Right hindlimb (tissue), 1 donor: ENCODE measurements at places on chromosomes 1 and 21.
A peak's percentile ranks its signal among the peaks of the same experiment; 100 is the strongest.

DNA sequence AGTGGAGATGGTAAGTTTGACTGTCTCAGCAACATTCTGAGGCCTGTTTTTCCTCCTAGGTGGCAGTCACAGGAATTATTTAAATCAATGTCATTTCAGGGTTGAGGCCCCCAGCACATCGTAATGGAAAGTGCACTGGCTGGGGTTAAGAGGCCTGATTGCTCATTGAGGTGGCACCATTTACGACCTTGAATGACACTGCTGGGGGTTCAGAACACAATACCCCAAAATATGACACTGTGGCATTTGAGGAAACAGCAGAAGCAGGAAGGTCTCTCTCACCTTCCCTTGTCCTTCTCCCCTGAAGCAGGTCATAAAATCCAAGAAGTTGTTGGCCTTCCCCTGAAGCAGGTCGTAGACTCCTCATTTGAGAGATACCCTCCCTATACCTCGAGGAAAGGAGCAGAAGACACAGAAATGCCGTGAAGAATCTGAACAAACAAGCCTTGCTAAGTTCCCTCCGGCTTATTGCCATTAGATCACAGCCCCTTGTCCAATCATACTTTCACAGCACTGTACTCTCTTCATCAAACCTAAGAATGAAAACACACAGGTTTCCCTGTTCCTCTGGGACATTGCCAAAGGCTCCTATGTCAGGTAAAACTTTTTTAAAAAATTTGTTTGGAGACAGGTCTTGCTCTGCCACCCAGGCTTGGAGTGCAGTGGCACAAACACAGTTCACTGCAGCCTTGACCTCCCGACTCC lies 71.3 kb downstream of the S1PR1 start:
- no peak for DNase-seq

- no peak for DNase-seq
These were observed 3.8 kb downstream of the CDK18 start for GRCh38 chr1:205508227-205508714.

GRCh38 chr1:181482001-181482430 lies 1.3 kb upstream of the CACNA1E start:
- DNase-seq = no peak

- DNase-seq = no peak
These were observed 6.2 kb upstream of the KIF1B start for GRCh38 chr1:10204003-10204642.

- DNase-seq = peak; percentile 71
These were observed 65.0 kb upstream of the FAM20B start for GRCh38 chr1:178960482-178961240.

DNA sequence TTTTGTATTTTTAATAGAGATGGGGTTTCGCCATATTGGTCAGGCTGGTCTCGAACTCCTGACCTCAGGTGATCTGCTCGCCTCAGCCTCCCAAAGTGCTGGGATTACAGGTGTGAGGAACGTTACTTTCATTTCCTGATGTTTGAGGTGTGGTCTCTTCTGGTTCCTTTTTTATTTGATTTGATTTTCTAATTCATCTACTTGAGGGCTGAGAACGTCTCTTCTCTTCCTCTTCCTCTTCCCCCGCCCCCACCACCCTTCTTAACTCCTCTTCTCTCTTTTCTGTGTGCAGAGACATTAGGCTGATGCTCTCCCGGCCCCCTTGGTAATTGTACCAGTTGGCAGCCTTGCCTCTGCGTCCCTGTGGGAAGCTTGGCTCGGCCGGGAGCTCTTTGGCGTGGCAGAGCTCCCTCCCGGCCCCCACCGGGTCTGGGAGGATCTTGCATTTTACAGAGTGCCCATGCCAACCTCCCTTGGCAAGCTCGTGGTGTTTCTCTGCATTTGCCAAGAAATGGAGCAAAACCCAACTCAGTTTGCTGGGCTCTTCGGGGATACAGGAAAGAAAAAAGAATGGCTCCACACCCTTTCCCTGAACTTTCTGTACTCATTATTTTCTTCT lies 19.9 kb downstream of the CRYAA start:
- DNase-seq = peak; percentile 61

DNA sequence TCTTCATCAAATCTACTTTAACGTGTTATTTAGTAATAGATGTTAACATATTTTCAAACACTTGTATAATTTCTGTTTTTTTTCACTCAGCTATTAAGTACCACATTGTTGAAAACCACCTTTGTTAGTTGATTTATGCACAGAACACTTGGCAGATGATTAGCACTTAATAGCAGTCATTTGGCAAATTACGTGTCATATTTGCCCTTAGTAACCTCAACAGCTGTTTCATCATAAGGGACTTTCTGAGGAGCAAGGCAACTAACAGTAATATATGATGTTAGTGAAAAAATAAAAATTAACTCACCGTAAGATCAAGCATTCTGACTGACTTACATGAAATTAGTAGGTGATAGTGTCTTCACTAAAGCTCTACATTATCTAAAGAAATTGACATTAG lies 186.4 kb downstream of the HMCN1 start:
- no peak for DNase-seq

GRCh38 chr1:37410815-37411214 lies 63.6 kb upstream of the ZC3H12A start:
- peak; percentile 38 for DNase-seq

DNA sequence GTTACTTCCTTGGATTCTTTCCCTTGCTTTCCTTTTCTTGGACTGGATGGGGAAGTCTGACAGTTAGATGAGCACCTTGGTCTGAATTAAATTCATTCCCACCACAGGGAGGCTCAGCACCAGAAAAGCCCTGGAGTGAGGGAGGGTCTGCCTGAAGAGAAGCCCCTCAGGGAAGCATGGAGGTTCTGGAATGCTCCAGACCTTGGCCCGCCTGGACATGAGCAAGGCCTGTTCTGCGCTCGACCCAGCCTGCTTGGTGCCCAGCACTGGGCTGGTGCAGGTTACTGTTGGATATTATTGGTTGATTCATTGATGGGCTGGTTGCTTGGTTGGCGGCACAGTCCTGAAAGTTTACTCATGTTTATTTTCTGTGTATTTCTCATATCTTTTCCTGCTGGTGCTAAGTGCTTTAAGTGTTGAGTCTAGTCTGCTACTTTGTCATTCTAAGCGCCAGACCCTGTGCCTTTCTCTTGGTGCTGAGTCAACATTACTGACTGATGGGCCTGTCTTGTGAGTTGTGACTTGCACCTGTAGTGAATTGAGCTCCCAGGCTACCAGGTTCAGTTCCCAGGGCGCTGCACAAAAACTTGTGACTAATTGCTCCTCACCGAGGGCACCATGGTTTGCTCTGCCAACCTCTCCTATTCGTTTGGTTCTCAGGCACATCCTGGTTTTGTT lies 538.5 kb downstream of the KIF26B start:
- DNase-seq = no peak

- no peak for DNase-seq
These were observed 69.2 kb downstream of the UBE4B start for GRCh38 chr1:10101929-10102328.

- no peak for DNase-seq
These were observed 1.3 kb downstream of the POGK start for GRCh38 chr1:166840309-166841274.

DNA sequence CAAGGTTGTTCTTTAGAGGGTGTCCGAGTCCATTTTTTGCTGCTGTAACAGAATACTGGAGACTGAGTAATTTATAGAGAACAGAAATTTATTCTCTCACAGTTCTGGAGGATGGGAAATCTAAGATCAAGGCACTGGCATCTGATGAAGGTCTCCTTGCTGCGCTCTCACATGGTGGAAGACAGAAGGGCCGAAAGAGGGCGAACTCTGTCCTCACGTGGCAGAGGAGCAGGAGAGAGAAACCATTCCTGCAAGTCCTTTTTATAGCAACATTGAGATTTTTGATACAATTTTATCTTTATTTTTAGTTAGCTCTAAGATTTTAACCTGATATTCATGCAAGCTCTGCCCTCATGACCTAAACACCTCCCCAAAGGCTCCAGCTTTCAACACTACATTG lies 48.3 kb downstream of the ATG4C start:
- DNase-seq = no peak

- peak; percentile 89 for DNase-seq
These were observed at the start of gene EXTL1 for GRCh38 chr1:26021647-26022403. TSS of gene EXTL1 (plus strand) at chr1:26021775. CDS start at chr1:26022647, 872 bp downstream.

GRCh38 chr1:2348346-2349325 lies 42.7 kb downstream of the MORN1 start:
- DNase-seq = no peak

- no peak for DNase-seq
These were observed 287.4 kb upstream of the RUNX1 start for GRCh38 chr21:35336534-35336933.

DNA sequence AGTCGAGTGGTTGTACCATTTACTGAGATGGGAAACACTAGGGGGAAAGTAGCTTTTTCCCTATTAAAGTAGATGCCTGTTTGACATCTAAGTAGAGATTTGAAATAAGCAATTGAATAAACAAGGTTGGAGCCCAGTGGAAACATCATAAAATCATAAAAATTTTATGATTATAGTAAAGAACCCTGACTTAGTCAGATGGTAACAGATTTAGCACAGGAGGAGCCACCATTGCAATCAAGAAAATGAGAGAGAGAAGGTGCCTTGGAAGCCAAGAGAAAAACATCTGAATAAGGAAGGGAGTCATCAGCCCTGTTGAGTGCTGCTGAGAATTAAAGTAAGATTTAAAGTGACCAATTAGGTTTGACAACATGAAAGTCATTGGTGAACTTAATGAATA lies 49.8 kb downstream of the SMG7 start:
- DNase-seq = no peak

DNA sequence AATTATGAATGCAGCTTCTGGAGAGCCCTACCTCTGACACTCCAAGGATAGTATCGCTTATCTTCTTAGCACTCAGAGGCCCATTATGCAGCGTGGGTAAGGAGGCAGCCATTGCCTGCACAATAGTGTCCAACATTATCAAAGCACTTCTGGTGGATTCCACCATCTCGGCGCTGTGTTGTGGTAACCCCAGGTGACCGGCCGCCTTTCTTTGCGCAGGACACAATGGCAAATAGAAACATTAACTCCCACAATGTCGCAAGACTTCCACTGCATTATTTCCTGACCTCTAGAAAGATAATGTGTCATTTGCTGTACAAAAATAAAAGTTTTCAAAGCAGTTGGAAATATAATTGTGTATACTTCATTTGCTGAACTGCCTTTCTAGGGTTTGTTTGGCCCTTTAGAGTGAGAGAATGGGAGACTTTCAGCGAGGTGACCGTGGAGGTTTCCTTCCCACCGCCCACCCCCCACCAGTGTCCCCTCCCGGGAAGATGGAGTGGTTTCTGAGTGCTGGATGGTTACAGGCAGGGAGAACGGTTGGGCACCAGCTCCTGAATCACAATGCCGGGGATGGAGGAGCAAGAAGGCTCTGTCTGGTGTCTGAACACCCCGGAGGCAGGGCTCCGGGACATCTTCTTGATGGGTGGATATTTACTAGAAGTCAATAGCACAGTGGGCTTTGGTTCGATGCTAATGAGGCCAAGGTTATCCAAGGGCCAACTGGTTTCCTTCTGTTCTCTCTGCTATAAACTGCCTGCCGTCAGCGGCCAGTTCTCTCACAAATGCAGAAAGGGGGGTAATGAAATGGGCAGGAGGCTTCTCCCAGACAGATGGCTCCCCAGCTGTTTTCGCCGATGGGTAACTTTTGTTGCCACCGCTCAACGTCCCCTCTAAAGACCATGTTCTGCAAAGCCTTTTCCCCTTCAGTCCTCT lies 215.4 kb upstream of the PROX1 start:
- peak; percentile 27 for DNase-seq

DNA sequence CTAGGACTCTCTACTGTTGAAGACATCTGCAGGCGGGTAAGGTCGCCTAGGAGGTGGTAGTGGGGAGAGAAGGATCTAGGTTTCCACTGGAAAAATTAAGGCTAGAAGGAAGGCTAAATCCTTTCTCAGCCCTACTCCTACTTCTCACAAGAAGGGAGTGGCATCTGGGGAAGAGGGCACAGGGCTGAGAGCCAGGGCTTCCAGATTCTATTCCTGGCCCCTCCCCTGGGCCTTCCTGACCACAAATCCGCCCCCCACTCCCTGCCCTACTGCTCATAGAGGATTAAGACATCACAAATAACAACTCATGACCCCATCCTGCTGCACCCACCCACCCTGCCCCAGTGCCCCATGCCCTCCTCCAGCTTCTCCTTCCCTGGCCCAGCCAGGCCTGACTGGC lies 2.5 kb downstream of the PHLDA3 start:
- no peak for DNase-seq

DNA sequence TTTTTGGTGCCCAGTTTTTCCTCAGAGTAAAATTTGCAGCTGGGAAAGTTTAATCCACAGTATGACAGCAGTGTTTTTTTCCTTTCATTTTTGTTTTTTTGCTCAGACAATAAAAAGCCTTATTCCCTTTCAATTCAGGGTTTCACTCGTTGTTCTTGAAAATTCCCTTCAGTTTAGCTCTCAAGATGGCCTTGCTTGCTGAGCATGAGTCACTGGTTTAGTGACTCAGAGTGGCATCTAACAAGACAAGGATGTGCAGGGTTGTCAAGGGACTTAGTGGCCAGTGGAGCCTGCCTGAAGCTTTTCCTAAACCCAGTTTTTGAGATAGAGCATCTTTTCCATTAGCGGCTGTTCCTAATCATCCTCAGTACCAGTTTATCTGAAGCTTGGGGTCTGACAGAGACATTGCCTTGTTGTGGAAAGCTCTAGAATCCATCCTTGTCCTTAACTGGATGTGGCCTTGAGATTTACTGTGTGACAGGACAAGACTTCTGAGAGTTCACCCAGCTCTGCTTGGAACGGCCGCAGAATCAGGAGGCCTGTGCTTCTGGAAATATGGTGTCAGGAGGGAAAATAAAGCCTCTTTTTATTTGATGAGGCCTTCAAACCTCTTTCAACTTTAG lies 48.4 kb upstream of the DNAJC6 start:
- DNase-seq = no peak

DNA sequence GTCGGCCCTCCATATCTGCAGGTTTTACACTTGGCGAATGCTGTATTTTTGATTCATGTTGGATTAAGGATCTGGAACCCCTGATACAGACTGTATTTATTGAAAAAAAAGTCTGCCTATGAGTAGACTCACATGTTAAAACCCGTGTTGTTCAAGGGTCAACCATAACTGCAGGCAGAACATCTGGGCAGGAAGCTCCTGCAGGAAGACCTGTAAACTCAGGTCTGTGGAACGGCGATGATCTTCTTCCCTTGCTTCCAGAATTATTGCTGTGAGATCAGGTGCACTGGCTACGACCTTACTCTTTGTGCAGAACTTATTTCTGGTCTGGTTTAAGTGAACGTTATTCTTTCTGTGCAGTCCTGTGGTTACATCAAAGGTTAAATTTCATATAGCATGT lies 96.6 kb downstream of the DISC1 start:
- no peak for DNase-seq
